ENCODE measurements at places on chromosomes 5 and 9.

- DNase-seq, result no peak
Measured at GRCh38 chr5:148967783-148968182, 95.1 kb downstream of the SH3TC2 start.

- no peak for DNase-seq
Measured at GRCh38 chr5:96209829-96210228, 223.2 kb downstream of the PCSK1 start.

DNA sequence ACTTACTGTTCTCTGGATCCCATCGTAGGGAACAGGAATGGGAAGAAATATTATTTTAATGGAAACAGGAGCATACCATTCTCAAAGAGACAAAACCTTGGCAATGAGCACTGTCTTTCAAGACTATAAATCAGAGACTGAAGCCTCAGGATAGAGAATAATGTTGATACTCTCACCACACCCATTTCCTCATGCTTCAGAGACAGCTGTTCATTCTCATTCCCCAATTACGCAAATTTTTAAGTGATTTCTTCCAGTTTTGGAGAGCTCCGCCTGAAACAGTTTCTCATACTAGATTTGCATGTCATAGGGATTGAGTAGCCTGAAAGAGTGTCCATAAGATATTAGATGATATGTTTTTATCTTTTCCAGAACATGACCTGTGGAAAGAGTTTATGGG, 290.5 kb upstream of the RASA1 start:
- DNase-seq, result no peak

DNA sequence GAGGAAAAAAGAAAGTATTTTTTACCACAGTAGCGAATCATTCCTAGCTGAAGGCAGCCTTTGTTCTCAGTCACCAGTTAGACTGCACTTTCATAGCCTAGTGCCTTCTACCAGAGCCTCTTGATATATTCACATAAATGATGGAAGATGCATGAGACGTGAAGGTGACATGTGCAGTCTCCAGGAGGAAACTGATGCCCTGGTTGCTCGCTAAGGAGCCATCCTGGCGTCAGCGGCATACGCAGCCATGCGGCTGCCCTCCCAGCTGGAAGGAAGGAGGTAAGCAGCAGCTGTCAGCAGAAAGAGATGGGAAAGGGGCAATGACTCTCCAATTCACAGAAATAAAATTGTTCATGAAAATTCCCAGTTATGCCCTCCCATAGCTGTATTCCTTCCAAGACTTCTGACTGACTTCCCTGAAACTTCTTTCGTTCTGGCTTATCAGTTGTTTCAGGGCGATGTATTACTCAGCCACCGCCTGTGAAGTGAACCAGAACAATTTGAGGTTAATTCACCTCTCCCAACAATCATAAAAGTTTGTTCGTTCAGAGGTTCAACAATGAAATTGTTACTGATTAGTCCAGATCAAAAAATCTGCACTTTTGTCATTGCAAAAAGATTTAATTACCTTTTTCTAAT, 331.2 kb downstream of the NR2F1-AS1 start:
- no peak for DNase-seq

GRCh38 chr9:128192601-128193371, 1.4 kb upstream of the CIZ1 start:
- DNase-seq, result no peak

GRCh38 chr5:178326374-178326715, 93.7 kb upstream of the PHYKPL start:
- DNase-seq, result no peak

- DNase-seq, result no peak
Measured at GRCh38 chr5:107672211-107673038, 1.7 kb upstream of the EFNA5 start.

GRCh38 chr9:125812403-125812802, 65.2 kb downstream of the PBX3 start:
- no peak for DNase-seq

- DNase-seq, result no peak
Measured at GRCh38 chr9:33868440-33868973, 51.5 kb downstream of the UBE2R2 start.

All from CD4-positive, alpha-beta T cell treated with Interleukin-15 for 1 hour (primary cell).